Pancreas (tissue), 10 donors: ENCODE measurements at places on chromosomes 1 and 21. TPM values are rescaled to one million over a fixed set of nuclear protein-coding genes. Genes with fewer than 3 reads are reported as not detected.

Gene PADI4
- polyA plus RNA-seq = not detected

Gene PEAR1
- 6.6 TPM for polyA plus RNA-seq

DNA sequence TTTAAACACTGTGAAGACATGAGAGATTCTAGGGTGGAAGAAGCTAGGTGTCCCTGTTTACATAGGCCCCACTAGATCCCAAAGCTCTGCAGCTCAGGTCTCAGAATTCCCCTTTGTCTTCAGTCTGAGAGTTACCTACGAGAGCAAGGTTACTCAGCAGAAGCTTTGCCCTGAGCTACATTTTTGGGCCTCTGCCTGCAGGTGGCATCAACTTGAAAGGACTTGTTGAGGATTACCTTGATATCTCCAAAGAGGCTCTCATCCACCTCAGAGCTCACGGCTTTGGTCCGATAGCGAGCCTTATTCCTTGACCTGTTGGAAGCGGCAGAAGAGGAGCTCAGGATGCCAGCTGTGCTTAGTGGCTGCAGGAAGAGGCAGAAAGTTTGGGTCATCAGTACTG lies 7.0 kb downstream of the CFAP45 start:
- DNase-seq = no peak

- DNase-seq = no peak
These were observed 178.7 kb downstream of the MRPL39 start for GRCh38 chr21:25428537-25428936.

- DNase-seq = no peak
These were observed 15.2 kb downstream of the ZNF697 start for GRCh38 chr1:119632841-119633240.

DNA sequence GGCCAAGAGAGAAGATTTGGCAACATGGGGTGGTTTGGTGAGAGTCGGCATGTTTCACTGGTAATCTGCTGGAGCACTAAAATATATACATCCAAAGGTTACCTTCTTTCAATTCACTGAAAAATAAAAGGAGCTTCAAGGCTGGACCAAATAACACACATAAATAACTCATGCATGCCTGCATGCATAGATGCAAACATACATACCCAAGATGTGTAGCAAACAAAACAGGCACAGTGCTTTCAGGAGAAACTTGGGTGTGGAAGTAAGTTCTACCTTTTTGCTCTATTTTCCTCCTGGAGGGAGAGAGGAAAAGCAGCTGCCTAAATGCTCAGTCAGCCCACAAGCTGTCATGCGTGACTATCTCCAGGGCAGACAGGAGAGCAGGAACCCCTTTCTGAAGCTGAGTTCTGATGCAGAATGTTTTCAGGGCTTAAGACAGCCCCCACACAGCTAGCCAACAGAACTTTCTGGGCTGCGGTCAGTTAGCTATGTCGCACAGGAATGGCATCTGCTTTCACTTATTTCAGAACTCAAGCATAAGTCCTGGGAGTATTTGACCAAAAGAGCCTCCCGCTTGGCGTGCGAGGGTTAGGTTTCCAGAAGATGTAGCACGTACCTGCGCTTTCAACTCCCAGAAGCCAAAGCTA lies 166.2 kb downstream of the TOMM20 start:
- DNase-seq = no peak

GRCh38 chr1:8790478-8790877 lies 27.0 kb downstream of the RERE start:
- DNase-seq = no peak
